ENCODE measurements at places on chromosomes 12 and 14.

DNA sequence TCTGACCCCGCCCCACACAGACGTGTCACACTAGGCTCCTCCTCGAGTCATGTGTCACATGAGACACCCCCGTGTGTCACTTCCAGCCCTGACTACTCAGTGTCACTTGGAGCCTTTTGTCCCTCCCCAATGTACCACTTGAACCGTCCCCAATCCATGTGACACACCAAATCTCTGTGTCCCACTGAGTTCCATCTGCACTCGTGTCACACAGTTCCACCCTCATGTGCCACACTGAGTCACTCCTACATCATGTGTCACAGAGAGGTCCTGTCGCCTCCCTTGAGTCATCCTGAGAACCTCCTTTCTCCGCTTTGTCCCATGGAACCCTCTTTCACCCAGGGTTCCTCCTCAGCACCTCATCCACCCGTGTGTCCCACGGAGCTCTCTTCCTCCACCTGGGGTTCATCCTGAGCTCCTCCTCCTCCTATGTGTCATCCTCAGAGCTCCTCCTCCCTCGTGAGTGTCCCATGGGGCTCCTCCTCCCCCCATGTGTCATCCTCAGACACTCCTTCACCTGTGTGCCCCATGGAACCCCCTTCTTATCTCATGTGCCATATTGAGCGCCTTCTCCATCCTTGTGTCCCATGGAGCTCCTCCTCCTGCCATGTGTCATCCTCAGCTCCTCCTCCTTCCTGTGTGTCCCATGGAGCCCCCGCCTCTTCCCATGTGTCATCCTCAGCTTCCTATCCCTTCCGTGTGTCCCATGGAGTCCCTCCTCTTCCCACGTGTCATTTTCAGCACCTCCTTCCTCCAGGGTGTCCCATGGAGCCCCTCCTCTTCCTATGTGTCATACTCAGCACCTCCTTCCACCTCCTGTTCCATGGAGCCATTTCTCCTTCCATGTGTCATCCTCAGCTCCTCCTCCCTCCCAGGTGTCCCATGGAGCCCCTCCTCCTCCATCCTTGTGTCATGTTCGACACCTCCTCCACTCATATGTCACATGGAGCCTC, 32.0 kb downstream of the RTL1 start:
- no peak for DNase-seq

- no peak for DNase-seq
These were observed 18.6 kb downstream of the PRORP start for GRCh38 chr14:35140718-35141581.

- DNase-seq = no peak
These were observed 564 bp downstream of the ATXN3 start for GRCh38 chr14:92105893-92106142.

GRCh38 chr12:93778306-93778705, 101.1 kb downstream of the CRADD start:
- DNase-seq = no peak

DNA sequence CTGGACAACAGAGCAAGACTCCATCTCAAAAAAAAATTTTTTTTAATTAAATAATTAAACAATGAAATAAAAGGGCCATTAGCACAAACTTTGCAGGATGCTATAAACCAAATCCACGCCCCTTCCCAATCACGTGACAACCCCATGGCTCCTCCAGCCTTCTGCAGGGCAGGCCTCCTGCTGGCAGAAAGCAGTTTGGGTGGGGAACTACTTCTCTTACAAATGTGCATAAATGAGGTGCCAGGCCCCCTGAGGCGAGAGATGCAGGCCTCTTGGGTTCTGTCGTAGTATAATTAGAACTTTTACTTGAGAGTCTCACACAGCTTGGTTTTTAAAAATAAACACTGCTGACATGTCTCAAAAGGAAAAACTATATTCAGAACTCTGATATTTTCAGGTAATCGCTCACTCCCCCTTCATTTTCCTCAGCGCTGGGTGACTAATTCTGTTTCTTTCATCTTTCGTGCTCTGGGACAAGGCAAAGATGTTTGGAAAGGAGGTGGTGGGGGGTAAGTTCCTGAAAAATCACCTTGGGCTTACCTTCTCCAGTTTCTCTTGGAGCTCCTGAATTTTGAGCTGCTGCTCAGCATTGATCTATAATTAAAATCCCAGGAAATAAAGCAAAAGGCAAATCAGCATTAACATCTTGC, 101.7 kb downstream of the CIT start:
- DNase-seq = no peak
